ENCODE measurements at places on chromosomes 11 and 22.
A peak's percentile ranks its signal among the peaks of the same experiment; 100 is the strongest.

- DNase-seq = peak; percentile 98
These were observed at the start of gene POLA2 for GRCh38 chr11:65261591-65262380. POLA2 (plus strand) TSS chr11:65261962; CDS start chr11:65262293, 331 bp downstream.

GRCh38 chr11:92048415-92048814 is 176.2 kb upstream of the FAT3 start:
- DNase-seq = no peak

DNA sequence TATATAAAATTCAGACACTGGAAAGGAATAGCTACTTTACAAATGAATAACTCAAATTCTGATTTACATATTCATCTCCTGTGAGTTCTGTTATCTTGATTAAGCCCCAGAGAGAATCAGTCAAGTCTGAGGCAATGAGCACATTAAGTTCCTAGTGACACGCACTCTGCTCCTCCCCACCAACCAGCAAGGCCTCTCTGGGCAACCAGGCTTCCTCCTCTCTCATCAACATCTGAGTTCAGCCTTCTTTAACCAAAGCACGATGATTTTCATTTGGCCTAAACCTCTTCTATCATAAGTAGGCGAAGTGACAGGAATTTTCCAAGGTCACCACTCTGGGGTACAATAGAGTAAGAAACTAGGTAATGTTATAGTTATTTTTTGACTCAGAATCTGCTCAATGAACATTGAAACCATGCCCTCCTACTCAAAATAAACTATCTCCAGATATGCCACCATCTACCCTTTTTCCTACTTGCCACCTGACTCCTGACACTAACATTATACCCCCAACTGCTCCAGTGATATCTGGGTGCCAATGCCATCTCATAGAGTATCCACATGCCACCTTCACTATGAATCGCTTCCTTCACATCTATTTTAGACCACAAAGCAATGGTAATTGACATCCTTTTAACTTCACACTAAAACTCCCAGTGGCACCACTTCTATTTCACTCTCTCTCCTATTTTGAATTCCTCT is 114.8 kb downstream of the FAM76B start:
- DNase-seq = no peak

DNA sequence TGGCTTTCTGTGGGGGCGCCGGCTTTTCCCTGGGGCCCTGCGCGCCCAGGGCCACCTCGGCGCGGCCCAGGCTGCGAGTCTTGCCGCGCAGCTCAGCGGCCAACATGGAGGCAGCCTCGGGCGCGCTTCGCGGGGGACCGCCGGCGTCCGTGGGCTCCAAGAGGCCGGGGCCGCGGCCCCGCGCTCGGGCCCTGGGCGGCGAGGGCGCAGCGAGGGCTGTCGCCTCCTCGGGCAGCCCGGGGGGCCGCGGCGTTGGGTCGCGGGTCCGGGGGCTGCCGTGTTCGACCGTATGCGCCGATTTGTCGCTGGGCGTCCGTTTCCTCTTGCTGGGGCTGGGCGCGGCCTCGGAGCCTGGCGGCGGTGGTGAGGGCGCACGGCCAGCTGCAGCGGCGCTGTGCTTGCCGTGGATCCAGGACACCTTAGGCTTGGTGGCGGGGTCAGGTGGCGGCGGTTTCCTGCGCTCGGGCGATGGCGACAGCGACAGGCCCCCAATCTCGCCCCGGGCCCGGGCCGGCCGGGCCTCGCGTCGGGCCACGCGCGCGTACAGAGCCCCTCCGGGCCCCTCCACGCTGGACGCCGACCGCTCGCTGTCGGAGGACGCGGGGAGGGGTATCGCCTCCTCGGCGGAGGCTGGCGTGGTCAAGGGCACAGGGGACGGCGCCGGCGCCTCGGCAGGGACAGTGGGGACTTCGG is 11.9 kb downstream of the SCARF2 start:
- DNase-seq = no peak

Data from femur (tissue), 1 donor.